Stimulated activated CD8-positive, alpha-beta memory T cell treated with anti-CD3 and anti-CD28 coated beads, Interleukin-15, amount 100 ng/mL, for 24 hours (primary cell): ENCODE measurements at places on chromosomes 13 and 19.

GRCh38 chr13:77300176-77301037 lies 26.5 kb downstream of the MYCBP2 start:
- no peak for DNase-seq

DNA sequence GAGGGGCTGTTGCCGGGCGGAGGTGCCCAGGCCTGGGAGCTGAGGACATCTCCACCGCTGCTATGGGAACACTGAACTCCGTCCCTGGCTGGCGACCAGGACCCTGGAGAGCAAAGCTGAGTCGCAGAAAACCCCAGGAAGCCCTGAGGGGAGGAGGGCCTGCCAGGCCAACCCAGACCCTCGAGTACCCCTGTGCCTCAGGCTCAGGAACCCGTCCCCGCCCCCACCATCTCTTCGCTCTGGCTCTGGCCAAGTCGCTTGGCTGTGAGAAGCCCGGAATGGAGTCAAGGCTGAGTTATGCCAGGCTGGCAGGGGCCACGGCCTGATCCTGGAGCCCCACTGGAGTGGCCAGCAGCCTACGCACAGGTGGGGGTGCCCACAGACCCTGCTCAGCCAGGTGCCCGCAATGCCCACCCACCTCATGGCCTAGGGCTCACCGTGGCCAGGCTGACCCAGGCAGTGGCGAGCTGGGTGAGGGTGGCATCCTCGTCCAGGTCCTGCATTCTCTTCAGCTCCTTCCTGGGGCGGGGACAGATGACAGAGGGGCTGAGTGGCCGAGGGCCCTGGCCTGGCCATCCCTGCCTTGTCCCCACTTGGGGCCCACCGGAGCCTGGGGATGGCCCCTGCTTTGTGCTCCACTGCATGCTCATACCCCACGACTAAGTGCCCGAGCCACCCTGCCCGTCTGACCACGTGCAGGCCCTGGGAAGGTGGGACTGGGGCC lies 8.5 kb upstream of the CERS1 start:
- no peak for DNase-seq

DNA sequence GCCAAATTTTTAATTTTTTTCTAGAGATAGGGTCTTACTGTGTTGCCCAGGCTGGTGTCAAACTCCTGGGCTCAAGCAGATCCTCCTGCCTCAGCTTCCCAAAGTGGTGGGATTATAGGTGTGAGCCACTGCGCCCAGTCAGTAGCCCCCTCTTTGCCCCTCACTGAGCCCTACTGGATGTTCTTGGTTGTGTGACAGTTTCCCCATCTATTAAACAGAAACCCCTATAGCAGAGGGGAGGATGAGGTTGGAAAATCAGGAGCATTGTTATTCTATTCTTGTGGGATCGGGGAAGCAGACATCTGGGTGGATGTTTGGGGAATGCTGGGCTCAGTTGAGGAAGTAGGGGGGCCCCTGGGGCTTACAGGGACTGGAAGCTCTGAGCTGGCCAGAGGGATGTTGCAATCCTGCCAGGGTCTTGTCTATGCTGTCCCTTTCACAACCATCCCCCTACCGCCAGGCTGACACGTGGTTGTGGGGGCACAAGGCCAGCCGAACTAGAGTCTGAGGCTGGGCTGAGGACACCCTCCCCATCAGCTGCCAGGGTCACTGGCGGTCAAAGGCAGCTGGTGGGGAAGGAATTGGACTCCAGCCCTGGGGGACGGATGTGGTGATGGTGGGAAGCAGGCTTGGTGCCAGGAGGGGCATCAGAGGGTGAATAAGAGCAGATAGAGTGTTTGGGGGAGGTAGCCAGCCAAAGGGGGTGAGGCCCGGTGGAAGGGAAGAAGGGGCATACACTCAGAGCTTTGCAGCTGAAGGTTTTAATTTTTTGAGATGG lies 10.9 kb downstream of the APOC1 start:
- no peak for DNase-seq

DNA sequence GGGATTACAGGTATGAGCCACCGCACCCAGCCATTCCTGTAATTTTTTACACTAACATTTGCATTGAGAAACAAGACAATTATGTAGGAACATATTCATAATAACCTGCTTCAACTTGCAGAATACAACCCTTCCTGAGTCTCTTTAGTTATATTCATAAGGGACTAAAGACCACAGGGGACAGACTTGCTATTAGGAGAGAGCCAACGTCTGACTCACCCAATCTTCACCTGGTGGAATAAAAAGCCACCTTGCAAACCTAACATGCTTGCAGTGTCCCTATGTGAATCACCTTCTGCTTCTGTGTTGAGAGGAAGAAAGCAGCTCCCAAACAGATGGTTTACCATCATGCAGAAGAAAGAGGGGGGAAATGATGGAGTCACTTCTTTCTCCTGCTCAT lies 456.1 kb downstream of the PCDH9 start:
- DNase-seq: no peak

- no peak for DNase-seq
Measured at GRCh38 chr19:17202249-17202648, 12.9 kb upstream of the USE1 start.

DNA sequence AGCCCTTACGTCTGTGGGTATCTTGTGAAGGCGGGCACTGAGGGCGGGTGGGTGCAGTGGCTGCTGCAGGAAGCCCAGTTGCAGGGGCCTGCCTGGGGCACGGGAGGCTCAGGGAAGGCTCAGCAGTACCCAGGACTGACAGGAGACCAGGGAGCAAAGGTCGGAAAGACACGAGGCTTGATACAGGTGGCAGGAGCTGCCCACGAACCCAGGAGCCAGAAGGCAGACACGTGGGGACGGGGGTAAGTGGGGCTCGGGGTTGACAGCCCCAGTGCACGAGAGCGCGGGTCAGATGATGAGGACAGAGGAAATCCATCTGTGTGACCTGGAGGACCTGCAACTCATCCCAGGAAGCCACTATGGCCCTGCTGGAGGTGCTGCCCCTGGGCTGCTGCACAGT lies 25.3 kb downstream of the ELAVL1 start:
- no peak for DNase-seq
